Stimulated activated CD4-positive, alpha-beta T cell treated with anti-CD3 and anti-CD28 coated beads, Interleukin-15, amount 100 ng/mL, for 1 hour (primary cell): ENCODE measurements at places on chromosomes 2 and 18.

DNA sequence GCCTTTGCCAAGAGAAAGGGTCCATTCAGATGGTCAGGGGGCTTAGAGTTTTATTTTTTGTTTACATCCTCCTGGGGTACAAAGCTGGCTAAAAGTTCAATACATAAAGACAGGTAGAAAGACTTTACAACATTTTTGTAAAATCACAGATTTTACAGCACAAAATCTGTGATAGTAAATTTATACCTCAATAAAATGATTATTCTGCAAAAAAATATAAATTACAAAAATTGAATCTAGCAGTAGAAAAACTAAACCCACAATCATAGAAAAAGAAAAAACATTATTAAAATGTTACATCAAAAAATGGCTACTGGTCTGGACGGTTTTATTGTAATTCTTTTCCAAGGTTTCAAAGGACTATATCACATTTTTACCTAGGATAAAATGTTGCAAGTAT, 674.2 kb upstream of the CHAC2 start:
- DNase-seq: no peak

GRCh38 chr2:40048506-40048905, 269.4 kb upstream of the THUMPD2 start:
- DNase-seq: no peak

DNA sequence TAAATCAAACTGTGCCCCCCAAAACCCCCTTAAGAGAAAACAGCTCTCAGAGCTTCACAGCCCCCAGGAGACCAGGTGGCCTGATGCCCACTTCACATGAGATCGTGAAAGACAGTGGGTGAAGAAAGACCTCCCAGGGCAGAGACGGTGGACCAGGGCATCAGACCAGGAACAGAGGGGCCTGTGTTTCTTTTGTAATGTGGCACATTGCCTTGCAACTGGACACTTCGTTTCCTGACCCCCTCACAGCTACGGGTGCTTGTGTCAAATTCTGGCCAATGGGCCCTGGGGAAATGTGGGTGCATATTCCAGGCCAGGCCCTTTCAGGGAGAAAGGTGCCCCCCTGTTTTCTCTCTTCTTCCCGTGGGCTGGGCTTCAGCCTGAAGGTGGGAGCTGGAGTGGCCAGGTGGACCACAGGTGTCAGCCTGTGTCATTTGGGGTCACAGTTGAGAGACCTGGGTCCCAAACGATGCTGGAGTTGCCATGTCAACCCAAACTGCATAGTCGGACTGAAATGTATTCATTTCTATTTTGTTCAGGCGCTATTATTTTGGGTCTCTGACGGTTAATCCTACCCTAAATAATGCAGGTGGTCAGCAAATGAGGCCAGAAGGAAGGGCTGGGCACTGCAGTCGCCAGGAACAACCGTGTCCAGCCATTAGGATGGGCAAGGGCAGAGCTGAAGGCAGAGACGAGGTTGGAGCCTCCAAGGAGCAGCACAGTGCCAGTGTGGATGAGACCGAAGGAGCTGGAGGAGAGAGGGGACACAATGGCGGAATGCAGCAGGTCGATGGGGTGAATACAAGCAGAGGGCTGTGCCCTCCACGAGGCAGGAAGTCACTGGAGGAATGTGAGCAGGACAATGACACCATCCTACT, 338.2 kb downstream of the EIPR1 start:
- no peak for DNase-seq

DNA sequence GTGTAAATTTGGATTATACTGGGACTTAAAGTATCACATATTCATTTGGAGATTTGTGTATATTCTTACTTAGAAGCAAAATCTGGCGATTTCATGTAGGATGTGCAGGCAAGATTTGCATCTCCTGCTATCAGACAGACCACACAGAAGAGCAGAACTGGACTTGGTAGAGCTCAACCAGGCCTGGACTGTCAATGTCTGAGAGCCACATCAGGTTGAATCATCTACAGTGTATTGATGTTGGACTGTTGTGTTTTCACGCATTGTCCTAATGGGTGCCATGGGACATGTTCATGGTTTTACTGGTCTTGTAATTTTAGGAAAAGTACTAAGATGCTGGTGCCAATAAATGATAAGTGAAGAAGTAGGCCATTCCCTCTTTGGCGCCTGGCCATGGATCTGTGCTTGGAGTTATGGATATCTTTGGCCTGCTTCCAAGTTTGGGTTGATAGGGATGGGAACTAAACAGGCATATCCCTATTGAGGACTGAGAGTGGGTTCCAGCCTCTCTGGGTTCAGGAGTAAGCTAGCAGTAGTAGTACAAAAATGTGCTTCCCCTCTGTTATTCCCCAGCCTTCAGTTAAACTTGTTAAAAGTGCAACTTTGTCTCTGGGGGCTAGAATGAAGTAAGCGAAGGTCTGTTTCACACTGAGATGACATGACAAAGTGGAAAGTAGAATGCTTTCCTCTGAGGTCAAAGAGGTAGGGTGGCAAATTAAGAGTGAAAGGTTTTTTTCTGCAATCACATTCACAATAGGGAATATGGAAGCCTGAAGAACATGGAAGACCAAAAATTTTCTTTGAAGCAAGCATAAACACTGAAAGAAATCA, 49.2 kb upstream of the NEMP2 start:
- DNase-seq: no peak
